ENCODE measurements at places on chromosomes 7 and 10. TPM values are rescaled to one million over a fixed set of nuclear protein-coding genes. Genes with fewer than 3 reads are reported as not detected.
A peak's percentile ranks its signal among the peaks of the same experiment; 100 is the strongest.

The SEMA3E gene
- total RNA-seq = 0.51 TPM

The ZDHHC16 gene
- total RNA-seq = 48.0 TPM

GRCh38 chr7:127715901-127716300, 63.9 kb downstream of the SND1 start:
- H3K36me3 ChIP-seq = peaks cover 77% of the 10 kb centered on the region
- no peak overlapping the region for H3K4me3 ChIP-seq
- no peak overlapping the region for H3K27ac ChIP-seq
- no peaks in the 10 kb centered on the region for H3K4me1 ChIP-seq

- H3K36me3 ChIP-seq = no peaks in the 10 kb centered on the region
- H3K4me3 ChIP-seq = peak overlapping the region; percentile 53
- no peaks in the 10 kb centered on the region for H3K27me3 ChIP-seq
- peak overlapping the region; percentile 87 for H3K27ac ChIP-seq
Observed at GRCh38 chr10:72261784-72262404, 11.8 kb upstream of the DDIT4 start.

The WNT8B gene
- not detected for total RNA-seq

All from MCF 10A (cell line).